B cell (primary cell): ENCODE measurements at places on chromosomes 2 and 18.

DNA sequence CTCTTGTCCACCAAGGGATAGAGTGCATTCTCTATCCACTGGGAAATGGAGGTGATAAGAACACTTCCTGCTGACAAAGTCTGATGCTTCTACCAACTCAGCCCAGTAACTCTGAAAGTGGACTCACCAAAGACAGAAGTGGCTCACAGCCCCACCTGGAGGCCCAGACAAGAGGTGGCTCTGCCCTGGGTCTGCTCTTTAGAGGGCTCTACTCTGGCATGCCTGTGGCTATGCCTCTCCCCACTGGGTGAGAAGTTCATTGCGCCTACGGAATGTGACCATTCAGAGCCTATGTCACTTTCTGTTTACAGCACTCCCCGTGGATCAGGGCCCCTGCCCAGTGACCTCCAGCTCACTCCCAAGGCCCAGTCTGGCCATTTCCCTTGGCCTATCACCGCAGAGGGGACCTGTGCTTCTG, 13.5 kb upstream of the XDH start:
- no peak for DNase-seq

DNA sequence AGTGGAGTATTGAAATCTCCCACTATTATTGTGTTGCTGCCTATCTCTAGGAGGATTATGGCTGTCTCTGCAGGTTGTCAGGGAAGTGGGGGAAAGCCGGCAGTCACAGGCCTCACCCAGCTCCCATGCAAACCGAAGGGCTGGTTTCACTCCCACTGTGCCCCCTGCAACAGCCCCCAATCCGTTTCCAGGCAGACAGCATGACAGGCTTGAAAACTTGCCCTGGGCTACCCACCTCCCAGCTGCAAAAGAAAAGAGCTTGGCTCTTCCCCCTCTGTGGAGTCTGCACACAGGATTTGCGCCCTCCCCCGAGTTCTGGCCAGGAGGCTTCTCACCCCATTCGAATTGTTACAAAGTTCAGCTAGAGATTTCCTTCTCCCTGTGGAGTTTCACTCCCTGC, 87.4 kb upstream of the MSTN start:
- DNase-seq, result no peak

- DNase-seq, result peak; percentile 68
Measured at GRCh38 chr2:156321243-156321904, 11.1 kb downstream of the NR4A2 start.

GRCh38 chr18:68288408-68288807, 426.5 kb downstream of the TMX3 start:
- DNase-seq, result no peak

- DNase-seq, result peak; percentile 22
Measured at GRCh38 chr2:216082117-216082711, 495 bp downstream of the TMEM169 start.

GRCh38 chr2:132732694-132733093, 62.7 kb upstream of the LYPD1 start:
- no peak for DNase-seq

- no peak for DNase-seq
Measured at GRCh38 chr2:71930049-71930681, 217.5 kb downstream of the CYP26B1 start.

DNA sequence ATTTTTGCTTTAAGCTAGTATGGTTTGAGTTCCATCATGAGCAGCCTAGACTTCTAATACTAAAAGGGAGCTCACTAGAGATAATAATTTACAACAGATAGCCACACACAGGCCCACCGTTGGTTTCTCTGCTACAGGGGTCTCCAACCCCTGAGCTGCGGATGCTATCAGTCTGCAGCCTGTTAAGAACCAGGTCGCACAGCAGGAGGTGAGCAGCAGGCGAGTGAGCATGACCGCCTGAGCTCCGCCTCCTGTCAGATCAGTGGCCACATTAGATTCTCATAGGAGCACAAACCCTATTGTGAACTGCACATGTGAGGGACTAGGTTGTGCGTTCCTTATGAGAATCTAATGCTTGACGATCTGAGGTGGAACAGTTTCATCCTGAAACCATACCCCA, 150.6 kb downstream of the HRH4 start:
- no peak for DNase-seq

GRCh38 chr2:11074246-11074820, 80.9 kb upstream of the SLC66A3 start:
- no peak for DNase-seq

GRCh38 chr2:230455005-230455684, 39.1 kb downstream of the SP100 start:
- DNase-seq, result no peak

DNA sequence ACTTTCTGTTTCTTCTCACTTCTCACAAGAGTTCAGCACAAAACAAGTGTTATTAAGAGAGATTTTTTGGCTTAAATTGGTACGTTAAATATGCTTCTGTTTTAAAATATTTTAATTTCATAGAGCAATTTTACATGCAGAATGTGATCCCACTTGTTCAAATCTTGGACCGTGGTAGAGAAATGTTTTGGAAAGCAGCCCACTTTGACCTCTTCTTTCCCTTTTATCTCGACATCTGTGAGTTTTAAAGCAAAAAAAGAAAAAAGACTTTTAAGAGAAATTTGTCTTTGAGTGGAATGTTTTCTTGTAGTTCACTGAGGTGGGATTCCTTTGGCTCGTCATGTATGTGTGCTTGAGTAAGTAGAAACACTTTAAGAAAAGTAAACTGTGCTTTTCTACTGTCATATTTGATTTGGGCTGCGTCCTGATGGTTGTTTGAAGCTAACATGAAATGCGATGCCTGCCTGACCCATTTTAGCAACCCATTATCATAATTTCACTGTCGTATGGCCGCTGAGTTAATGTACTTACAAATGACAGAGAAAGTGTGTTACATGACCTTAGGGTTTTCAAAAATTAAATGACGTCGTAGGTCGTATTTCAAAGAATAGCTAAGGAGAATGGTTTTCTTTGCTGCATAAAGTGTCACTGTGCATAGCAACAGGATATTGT, 54.5 kb downstream of the TSHZ1 start:
- no peak for DNase-seq

DNA sequence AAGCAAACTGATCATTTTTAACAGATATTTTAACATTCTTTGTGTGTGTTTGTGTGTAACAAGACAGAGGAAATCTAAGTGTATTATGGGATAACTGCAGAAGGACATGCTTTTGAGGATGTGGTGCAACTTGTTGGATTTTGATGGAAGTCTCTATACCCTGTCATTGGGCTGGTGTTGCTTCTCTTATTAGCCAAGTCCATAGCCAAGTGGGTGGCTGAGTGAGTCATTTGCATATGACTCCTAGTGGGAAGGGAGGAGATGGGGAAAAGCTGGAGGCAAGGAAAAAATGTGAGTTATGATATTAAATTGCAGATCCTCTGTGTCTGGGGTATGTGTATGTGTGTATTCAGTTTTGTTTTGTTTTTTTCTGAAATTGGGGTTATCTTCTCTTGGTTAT, 879.9 kb downstream of the DCC start:
- no peak for DNase-seq

DNA sequence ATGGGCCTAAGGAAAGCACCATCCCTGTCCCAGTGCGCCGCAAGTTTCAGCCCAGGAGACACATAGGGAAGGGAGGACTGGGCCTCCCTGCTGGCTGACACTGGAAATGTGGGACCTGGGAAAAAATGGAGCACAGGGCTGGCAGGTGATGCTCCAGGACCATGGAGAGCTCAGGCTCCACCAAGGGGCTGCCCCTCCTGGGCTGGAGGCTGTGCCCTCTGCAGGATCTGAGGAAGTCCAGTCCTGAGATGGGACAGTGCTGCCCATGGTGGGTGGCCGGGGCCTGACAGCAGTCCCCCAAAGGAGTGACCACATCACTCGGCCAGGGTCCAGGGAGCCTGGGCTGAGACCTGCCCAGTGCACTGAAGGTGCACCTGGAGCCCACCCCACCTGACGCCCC, 108.6 kb upstream of the TEKT4 start:
- DNase-seq, result no peak

DNA sequence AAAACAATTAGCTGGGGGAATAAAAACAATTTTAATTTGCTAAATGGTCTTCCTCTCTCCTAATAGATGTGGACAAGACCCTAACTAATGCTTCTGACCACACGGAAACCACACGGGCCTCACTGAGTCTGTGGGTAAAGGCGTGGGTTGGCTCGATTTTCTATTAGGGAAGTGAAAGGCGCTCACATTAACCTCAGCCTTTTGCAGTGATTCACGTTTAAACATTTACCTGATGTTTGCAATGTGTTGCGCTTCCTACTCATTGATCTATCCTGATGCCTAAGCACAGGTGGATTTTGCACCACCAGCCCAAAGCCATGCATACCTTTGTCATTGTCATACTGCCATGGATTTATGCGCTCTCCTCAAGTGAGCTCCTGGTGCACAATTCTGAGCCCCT, 35.6 kb upstream of the NRP2 start:
- DNase-seq, result peak; percentile 32

GRCh38 chr18:63159590-63159989, 160.0 kb downstream of the BCL2 start:
- DNase-seq, result peak; percentile 40

GRCh38 chr2:227296671-227297405, 28.2 kb upstream of the MFF start:
- DNase-seq, result no peak

DNA sequence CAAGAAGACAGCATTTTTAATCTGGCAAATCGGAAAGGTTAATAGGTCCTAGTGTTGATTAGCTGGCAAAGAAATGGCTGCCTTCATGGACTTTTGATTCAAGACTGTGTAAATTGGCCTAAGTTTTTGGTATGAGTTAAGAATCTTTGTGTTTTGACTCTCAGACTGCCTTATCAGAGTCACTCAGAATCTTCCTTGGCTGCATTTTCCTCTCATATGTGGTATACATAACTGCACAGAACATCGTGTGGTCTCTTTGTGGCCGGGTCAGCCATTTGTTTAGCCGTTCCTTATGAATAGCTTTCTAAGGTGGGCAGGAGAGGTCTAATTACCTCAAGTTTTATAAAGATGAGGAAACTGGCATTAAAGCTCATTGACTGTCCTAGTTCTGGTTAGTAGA, 30.1 kb downstream of the CAB39 start:
- no peak for DNase-seq

DNA sequence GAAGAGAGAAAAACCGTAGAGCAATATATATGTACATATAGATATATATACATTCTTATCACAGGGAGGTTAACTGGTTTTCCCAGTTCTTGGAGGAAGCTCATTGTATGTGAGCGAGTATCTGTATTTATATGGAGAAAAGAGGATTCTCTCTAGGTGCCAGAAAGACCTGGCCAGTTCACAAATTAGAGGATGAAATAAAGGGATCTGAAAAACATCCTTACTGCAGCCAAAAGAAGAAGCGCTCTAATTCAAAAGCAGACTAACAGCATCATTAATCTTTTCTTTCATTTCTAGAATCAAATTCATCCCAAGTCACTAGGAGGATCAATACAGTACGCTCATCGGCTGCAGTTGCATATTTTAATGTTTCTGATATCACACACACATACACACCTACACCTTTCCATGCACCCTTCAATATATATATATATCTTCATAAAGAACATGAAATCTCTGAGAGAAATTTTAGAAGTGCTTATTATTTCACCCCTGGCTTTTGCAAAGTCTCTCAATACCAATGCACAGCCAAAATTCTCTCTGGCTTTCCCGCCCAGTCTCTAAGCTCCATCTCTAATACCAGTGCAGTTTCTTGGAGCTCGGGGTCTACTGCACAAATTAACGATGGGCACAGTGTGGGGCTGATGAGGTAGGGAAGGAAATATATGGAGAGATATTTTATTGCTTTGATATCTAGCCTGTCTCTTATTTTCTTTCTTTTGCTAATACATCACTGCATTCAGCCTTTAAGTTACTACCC, 731 bp downstream of the NRXN1 start:
- no peak for DNase-seq

GRCh38 chr18:76458522-76459311, 36.3 kb downstream of the ZNF516 start:
- no peak for DNase-seq
